Omental fat pad (tissue), 4 donors: ENCODE measurements at places on chromosomes 1 and 21. TPM values are rescaled to one million over a fixed set of nuclear protein-coding genes. Genes with fewer than 3 reads are reported as not detected.

The CFAP74 gene
- total RNA-seq, result 0.24 TPM

The ARHGEF19 gene
- total RNA-seq, result 4.2 TPM

The SYTL1 gene
- 4.3 TPM for total RNA-seq

The U2AF1 gene
- 76.9 TPM for total RNA-seq

The TMIGD3 gene
- 4.4 TPM for total RNA-seq

The RGS8 gene
- 0.12 TPM for total RNA-seq

The NR0B2 gene
- total RNA-seq, result not detected

The ENAH gene
- 40.6 TPM for total RNA-seq

The NBPF6 gene
- total RNA-seq, result not detected

The ZNF648 gene
- total RNA-seq, result not detected

The SLC30A10 gene
- not detected for total RNA-seq

The REN gene
- total RNA-seq, result 2.8 TPM

The C1orf21 gene
- 42.4 TPM for total RNA-seq

The AK2 gene
- total RNA-seq, result 174 TPM

The GNAT2 gene
- total RNA-seq, result not detected

The SELENBP1 gene
- 190 TPM for total RNA-seq

The CLEC20A gene
- total RNA-seq, result not detected

The PODN gene
- 440 TPM for total RNA-seq

The CLDN19 gene
- not detected for total RNA-seq

The VWA5B1 gene
- not detected for total RNA-seq

The EFNA1 gene
- 51.7 TPM for total RNA-seq

The CFAP57 gene
- total RNA-seq, result not detected

The HSD3B1 gene
- not detected for total RNA-seq

The MSH4 gene
- total RNA-seq, result 0.24 TPM

The NTMT2 gene
- total RNA-seq, result not detected

The DNM3 gene
- total RNA-seq, result 15.8 TPM

The MARCKSL1 gene
- total RNA-seq, result 53.2 TPM

The VANGL1 gene
- total RNA-seq, result 6.3 TPM

The PEAR1 gene
- 12.6 TPM for total RNA-seq

The CD247 gene
- 4.7 TPM for total RNA-seq

The IL20 gene
- total RNA-seq, result 8.6 TPM

The ZNF697 gene
- 13.1 TPM for total RNA-seq

The SLC22A15 gene
- 7.6 TPM for total RNA-seq

The C1orf116 gene
- not detected for total RNA-seq

The DNAH14 gene
- 5.5 TPM for total RNA-seq

The SAMD13 gene
- total RNA-seq, result 0.72 TPM

The FNDC7 gene
- total RNA-seq, result not detected

The RNF186 gene
- not detected for total RNA-seq

The C2CD4D gene
- total RNA-seq, result not detected

The AQP10 gene
- total RNA-seq, result not detected

The PTGS2 gene
- total RNA-seq, result 44.9 TPM

The ATAD3B gene
- total RNA-seq, result 11.0 TPM

The SPRR2F gene
- total RNA-seq, result not detected

The ESPN gene
- total RNA-seq, result not detected

The VN1R5 gene
- total RNA-seq, result not detected

The APCS gene
- total RNA-seq, result not detected

The KRTAP7-1 gene
- not detected for total RNA-seq

The ANGPTL3 gene
- total RNA-seq, result not detected

The NPL gene
- total RNA-seq, result 25.7 TPM

The OVAAL gene
- not detected for total RNA-seq

The C1QC gene
- total RNA-seq, result 461 TPM

The CNKSR1 gene
- total RNA-seq, result 0.75 TPM

The THEM5 gene
- not detected for total RNA-seq

The GJA8 gene
- not detected for total RNA-seq

The YARS1 gene
- 124 TPM for total RNA-seq

The SH3BP5L gene
- 9.7 TPM for total RNA-seq
